SHP77 treated with DMSO at 0.1 percent for 48 hours (cell line): ENCODE measurements at places on chromosomes 13 and 19.

DNA sequence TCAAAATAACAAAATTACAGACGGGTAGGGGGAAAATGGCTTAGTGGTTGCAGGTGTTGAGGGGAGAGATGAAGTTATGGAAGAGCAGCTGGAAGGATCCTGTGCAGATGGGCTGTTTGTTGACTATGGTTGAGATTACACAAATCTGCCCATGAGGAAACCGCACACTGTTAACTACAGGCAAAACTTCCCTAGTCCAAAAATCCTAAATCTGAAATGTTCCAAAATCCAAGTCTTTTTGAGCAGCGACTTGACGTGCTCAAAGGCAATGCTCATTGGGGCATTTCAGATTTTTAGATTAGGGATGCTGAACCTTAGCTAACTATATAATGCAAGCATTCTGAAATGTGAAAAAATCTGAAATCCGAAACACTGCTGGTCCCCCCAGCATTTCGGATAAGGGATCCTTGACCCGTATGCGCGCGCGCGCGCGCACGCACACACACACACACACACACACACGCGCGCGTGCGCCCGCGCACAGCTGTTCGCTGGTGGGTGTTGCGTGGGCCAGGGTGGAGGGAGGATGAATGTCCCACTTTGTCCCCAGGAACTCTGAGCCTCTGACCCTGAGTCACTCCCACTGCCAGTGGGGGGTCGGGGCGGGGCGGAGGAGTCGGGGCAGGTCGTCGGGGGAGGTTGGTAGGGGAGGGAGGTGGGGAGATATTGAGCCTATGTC lies 6.8 kb downstream of the F2RL3 start:
- DNase-seq: peak; percentile 34

DNA sequence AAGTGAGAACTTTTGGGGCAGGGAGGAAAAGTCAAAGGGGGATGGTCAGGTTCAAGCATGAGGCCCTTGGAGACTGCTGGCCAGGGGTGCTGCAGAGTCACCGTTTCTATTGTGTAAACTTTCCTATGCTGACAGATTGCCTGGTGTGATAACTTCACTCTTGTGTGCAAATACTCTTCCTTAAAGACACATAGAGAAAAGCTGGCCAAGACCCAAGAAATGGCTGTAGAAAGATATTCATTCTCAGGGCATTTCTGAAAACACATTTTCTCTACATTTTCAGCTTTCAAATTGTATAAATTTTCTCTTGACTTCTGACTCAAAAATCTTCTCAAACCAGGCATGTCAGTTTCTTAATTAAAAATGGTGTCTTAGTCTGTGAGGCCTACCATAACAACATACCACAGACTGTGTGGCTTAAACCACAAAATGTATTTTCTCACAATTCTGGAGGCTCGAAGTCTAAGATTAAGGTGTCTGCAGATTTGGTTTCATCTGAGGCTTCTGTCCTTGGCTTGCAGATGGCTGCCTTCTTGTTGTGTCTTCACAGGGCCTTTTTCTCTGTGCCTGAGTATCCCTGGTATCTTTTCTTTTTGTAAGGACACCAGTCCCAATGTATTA lies 304.5 kb downstream of the KCNRG start:
- DNase-seq: no peak

DNA sequence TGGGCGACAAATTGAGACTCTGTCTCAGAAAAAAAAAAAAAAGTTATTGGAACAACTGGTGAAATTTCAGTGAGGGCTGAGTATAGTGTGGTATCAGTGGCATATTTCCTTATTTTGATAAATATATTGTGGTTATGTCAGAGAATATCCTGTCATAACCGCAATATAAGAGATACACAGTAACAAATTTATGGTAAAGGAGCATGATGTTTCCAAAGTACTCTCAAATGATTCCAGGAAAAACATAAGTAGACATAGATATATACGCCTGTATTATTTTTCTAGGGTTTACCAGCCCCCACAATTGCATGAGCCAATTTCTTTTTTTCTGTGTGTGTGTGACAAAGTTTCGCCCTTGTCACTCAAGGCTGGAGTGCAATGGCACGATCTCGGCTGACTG lies 5.7 kb upstream of the C5AR1 start:
- DNase-seq: no peak

- DNase-seq: peak; percentile 34
These were observed 128.2 kb upstream of the OBI1 start for GRCh38 chr13:78787190-78787589.

DNA sequence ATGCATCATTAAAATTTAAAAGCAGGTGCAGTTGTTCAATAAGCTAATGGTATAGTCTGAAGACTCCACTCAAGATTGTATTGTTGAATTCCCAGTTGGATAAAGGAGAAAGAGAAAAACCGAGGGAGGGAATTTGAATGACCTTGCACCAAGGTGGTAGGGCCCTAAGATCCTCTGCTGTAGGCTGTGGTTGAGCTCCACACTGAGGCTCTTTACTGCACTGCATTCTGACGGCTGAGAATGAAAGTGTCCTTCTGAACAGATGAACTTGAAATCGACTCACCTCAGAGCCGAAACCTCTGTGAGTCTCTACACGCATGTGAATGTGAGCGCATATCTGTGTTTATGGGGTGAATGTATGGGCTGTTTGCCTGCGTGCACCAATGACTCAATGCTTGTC lies 388.9 kb upstream of the DACH1 start:
- peak; percentile 82 for DNase-seq

DNA sequence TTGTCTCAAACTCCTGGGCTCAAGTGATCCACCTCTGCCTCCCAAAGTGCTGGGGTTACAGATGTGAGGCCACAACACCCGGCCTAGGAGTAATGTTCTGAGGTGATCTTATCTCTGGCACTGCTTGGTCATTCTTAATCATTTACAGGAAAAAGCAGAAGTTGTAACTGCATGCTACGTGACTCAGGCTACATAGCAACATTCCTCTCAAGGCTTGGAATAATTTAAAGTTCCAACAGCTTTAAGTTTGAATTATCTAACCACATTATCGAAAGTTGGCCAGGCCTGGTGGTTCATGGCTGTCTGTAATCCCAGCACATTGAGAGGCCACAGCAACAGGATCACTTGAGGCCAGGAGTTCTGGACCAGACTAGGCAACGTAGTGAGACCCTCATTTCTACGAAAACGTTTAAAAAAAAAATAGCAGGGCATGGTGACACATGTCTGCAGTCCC lies 3.9 kb upstream of the B9D2 start:
- no peak for DNase-seq

- no peak for DNase-seq
These were observed 38.8 kb downstream of the CHST8 start for GRCh38 chr19:33660410-33661124.

DNA sequence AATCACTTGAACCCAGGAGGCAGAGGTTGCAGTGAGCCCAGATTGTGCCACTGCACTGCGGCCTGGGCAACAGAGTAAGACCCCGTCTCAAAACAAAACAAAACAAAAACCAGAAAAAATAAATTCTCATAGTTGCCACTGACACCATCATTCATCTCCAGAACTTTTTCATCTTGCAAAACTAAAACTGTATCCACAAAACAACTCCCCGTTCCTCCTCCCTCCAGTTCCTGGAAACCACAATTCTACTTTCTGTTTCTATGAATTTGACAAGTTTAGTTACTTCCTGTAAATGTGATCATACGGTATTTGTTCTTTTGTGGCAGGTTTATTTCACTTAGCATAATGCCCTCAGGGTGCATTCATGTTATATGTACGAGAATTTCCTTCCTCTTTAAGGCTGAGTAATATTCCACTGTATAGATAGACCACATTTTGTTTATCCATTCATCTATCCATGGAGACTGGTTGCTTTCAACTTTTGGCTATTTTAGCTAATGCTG lies 13.2 kb upstream of the ADGRE5 start:
- DNase-seq: no peak

DNA sequence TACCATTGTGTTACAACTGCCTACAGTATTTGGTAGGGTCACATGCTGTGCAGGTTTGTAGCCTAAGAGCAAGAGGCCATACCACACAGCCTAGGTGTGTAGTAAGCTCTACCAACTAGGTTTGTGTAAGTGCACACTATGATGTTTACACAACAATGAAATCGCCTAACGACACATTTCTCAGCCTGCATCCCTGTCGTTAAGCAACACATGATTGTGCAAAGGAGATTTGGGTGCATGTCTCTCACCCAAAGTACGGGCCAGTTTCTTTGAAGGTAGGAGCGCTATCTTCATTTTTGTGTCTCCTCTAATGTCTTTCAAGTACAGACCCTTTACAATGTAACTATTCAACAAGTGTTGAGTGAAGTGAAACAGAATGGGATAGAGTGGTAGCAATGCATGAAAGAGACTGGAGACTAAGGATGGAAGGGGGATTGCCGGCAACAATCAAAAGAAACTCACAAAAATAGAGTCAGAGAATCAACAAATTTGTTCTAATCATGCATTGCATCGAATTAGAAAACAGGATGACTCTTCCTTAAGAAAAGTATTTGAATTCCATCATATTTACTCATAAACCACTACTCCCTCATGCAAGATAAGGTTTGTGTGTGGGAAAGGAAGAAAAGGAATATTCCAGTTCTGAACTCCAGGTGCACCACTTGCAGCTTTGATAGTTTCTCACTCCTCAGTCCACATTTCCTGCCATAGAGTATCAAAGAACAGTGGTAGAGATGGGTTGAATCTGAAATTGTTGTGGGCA lies 60.2 kb upstream of the TNFRSF19 start:
- DNase-seq: no peak

DNA sequence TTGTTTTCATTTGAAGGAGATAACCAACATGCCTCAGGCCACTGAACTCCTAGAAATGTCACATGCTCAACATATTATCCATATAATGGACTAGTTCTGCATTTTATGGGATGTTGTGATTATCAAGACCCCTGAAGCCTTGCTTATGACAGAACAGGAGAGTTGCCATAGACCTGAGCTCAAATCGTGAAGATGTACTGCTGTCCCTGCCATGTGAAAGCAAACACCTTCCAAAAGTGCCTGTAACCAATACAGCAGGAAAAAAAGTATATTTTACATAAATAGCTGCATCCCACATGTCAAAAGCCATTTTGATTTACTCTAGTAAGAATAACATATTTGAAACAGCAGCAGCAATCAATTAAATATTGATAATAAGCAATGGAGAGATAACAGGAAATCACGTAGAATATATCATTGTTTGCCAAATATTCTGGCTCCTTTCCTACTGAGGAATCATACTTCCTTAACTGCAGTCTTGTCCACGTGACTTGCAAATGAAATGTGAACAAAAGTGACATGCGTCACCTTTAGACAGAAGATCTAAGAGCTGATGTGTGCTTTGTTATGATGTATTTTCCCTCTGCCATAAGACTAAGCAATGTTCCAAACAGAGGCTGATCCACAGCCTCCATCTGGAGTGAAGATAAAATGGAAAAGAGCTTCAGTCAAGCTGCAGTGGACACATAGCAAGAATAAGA lies 33.5 kb downstream of the SLC25A30 start:
- DNase-seq: no peak

DNA sequence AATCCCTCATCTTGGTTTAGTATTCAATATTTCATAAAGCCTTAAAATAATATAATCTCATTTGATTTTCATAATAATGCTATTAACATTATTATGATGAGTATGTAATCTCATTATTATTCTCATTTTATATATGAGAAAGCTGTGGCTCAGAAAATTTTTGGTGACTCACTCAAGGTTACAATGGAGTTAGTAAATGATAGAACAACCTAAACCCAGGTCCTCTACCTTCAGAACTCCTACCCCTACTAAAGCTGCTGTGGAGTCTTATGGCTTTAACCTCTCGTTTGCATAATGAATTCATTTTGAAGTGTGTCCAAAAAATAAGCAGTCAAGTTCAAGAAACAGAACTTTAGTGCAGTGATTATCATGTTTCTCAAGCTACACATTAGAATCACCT lies 226.3 kb downstream of the TBC1D4 start:
- DNase-seq: no peak

- DNase-seq: no peak
These were observed 1.5 kb downstream of the ZNF507 start for GRCh38 chr19:32346901-32347300.

DNA sequence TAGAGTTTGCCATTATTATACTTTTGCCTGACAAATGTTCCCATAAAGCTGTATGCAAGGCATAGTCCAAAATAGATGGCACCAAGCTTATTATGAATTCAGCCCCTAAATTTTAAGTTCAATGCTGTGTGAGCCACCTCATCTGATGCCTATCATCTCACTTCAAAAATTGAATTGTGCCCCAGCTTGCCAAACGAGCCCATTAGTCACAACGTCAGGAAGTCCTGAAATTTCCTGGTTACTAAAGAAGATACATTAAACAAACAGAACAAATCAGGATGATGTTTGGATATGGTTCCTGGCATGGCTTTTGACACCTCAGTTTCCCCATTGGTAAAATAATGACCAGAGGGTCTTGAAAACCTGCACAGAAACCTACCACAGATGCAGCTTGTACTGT lies 147.5 kb upstream of the SOX21 start:
- no peak for DNase-seq

DNA sequence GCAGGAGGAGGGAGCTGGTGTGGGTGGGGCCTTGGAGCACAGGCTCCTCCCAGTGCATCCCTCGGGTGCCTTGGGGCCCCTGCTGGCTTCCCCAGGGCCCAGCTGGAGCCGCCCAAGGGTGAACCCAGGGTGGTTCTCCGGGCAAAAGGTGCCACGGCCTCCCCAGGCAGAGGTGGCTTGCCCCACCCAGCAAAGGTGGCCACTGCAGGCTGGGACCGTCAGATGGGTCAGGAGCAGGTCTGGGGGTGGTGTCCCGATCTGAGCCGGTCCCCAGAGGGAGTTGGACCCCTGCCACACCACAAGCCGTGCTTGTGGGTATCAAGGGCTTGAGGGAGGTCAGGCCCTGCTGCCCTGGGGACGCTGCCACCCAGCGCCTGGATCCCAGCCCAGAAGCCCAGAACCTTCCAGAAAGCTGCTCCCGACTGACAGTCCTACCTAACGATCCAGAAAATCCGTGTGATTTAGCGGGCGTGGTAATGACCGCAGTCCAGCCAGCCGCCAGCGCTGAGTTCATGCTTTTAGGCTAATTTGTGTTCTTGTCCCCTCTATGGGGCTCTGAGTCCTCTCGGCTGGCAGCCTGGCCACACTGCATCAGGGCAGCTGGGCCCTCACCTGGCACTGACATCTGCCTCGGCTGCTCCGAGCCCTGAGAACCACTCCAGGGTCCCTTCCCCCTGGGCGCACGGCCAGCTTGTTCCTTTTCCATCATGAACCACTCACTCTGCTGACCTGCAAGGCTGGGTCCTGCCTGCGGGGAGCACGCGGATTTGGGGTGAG lies 5.0 kb upstream of the GRIN3B start:
- peak; percentile 47 for DNase-seq

GRCh38 chr19:19662871-19663255 lies 613 bp downstream of the ATP13A1 start:
- DNase-seq: no peak

GRCh38 chr13:81318231-81319019 lies 977.5 kb upstream of the SPRY2 start:
- DNase-seq: no peak

- peak; percentile 41 for DNase-seq
These were observed 40.6 kb upstream of the EEF1AKMT1 start for GRCh38 chr13:20814224-20814910.

- no peak for DNase-seq
These were observed 1.7 kb downstream of the MIER2 start for GRCh38 chr19:342801-343421.

GRCh38 chr13:98013241-98013640 lies 59.8 kb downstream of the IPO5 start:
- DNase-seq: no peak

GRCh38 chr13:96862093-96862492 lies 132.2 kb downstream of the OXGR1 start:
- DNase-seq: no peak
